ENCODE measurements at places on chromosomes 1 and 21.

GRCh38 chr1:183543619-183544204 is 46.5 kb downstream of the NCF2 start:
- peak; percentile 45 for DNase-seq

GRCh38 chr1:157152510-157152909 is 14.3 kb upstream of the ETV3 start:
- DNase-seq = no peak

DNA sequence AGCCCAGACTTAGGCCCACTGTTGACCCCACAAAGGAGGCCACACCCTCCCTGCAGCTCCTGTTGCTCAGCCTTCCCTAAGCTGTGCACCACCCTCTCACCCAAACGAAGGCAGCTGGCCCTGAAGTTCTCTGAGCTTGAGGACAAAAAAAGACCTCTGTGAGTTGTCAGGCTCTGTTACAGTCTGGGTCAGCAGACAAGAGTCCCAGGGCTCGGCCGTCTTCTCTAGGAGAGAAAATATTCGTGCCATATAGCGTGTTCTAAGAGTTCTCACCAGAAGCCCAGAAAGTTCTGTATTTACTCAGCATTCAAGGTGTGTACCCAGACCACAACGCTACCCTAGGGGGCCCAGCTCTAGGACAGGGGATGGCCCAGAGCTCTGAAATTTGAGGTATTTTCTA is 25.5 kb upstream of the LYST start:
- no peak for DNase-seq

DNA sequence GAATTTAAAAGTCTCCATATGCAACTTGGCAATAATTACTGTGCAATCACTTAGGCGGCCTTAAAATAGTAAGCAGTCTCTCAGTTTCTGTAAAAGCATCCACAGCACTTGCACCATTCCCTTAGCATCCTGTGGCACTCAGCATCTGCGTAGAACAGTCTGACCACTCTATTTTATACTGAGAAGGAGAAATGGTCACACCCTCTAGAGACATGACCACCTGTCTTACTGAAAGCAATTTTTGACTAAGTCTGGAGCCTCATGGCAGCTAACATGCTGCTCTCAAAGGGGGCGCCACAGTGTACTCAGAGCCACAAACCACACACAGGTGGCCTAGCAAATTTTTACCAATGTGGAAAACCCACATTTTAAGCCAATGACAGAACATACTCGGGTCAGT is 62.0 kb downstream of the KCNK1 start:
- DNase-seq = no peak

- DNase-seq = peak; percentile 69
Observed at GRCh38 chr1:109776911-109777310, 13.2 kb upstream of the EPS8L3 start.

GRCh38 chr1:84918726-84919336 is 25.8 kb upstream of the LPAR3 start:
- DNase-seq = no peak

DNA sequence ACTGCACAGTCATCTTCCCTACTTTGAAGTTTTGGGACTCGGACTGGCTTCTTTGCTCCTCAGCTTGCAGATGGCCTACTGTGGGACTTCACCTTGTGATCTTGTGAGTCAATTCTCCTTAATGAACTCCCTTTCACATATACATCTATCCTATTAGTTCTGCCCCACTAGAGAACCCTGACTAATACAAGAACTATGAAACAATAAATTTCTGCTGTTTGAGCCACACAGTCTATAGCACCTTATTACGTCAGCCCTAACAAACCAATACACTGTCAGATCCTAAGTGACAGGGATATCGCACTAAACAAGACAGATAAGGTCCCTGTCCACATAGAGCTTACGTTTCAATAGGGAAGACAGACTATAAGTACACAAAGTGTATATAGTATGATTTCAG is 120.1 kb downstream of the PLPP3 start:
- DNase-seq = no peak

DNA sequence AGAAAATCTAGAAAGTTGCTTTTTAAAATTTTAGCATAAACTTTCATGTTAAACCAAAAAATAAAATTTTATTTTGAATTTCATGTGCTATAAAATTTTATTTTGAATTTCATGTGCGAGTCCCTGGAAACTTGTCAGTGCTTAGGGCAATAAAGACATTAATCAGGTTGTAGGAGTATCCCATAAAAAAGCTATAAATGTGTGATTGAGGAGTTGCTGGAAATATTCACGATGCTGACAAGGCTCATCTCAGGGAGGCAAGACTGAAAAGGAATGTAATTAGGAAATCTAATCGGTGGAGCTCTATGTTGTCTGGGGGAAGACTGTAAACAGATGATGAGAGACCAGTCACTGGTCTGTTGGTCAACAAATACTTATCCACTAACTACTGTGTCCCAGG is 117.9 kb downstream of the LRIG2 start:
- DNase-seq = no peak

DNA sequence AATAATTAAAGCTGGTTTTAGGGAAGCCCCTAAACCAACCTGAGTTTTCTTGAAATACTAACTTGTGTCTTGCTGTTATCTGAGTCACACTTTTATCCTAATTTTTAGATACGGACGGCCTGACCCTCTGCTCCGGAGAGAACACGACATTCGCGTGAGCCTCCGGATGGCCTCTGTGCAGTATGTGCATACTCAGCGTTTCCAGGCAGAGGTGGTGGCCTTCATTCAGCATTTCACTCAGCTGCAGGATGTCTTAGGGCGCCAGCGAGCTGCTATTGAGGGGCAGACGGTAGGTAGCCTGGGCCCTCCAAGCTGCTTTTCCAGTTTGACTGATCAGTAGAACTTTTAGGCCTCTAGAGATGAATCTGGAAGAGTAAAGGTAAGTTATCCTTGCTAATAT is 63.6 kb downstream of the VPS13D start:
- no peak for DNase-seq

GRCh38 chr1:172578586-172578985 is 45.6 kb downstream of the SUCO start:
- DNase-seq = no peak

DNA sequence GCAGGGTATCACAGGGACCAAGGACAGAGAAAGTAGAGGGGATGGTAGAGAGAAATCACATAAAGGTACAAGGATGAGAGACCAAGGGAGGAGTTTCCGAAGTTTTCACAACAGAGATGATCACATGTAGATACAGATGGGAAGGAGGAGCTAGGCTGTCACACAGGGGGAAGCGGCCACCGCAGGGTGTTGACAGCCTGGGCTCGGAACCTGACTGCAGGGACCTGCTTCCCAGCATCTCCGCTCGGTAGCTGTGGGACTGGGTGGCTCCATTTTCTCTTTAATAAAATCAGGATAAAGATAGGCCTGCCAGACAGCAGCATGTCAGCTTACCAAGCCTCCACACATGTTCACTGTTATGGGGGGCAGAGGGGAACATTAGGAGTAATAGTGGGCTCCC is 32.3 kb downstream of the CDCA8 start:
- DNase-seq = no peak

Data from NCI-H1105 treated with DMSO at 0.1 percent for 48 hours (cell line).